ENCODE measurements at places on chromosomes 5 and 9. TPM values are rescaled to one million over a fixed set of nuclear protein-coding genes. Genes with fewer than 3 reads are reported as not detected.

The FAM151B gene
- 1.9 TPM for total RNA-seq

The PCDHGC5 gene
- total RNA-seq, result 3.7 TPM

The SPINK13 gene
- total RNA-seq, result not detected

The DDX4 gene
- not detected for total RNA-seq

The TAS2R1 gene
- not detected for total RNA-seq

The FBLL1 gene
- not detected for total RNA-seq

The SLC31A2 gene
- total RNA-seq, result 10.2 TPM

The C5orf58 gene
- total RNA-seq, result not detected

All from A172 (cell line).